Tracheal epithelial cell (primary cell): ENCODE measurements at places on chromosomes 3 and 15. TPM values are rescaled to one million over a fixed set of nuclear protein-coding genes. Genes with fewer than 3 reads are reported as not detected.

SEMA7A gene
- total RNA-seq = 4.3 and 91.6 TPM in 2 replicates

FOXB1 gene
- total RNA-seq = not detected in 2 replicates

GNAT1 gene
- total RNA-seq = 0.43 TPM in 1 of 2 replicates, not detected in the other

CRTAP gene
- total RNA-seq = 183 and 256 TPM in 2 replicates

CLRN1 gene
- not detected in 2 replicates for total RNA-seq

CA12 gene
- 122 and 136 TPM in 2 replicates for total RNA-seq

PPP2R3A gene
- 7.2 and 9.9 TPM in 2 replicates for total RNA-seq

BDH1 gene
- total RNA-seq = 15.7 and 16.0 TPM in 2 replicates

ZNF774 gene
- 3.4 and 3.6 TPM in 2 replicates for total RNA-seq

DPH3 gene
- 10.2 and 12.5 TPM in 2 replicates for total RNA-seq

IRAK2 gene
- total RNA-seq = 4.7 and 40.7 TPM in 2 replicates

GLDN gene
- total RNA-seq = 0.21 TPM in 1 of 2 replicates, not detected in the other

C3orf33 gene
- total RNA-seq = 1.7 and 4.5 TPM in 2 replicates

DUOXA2 gene
- not detected in 2 replicates for total RNA-seq

EFL1 gene
- total RNA-seq = 17.8 and 29.0 TPM in 2 replicates

ROPN1 gene
- not detected in 2 replicates for total RNA-seq
